Activated effector memory CD4-positive, alpha-beta T cell treated with Interleukin-2 at 50 U/mL for 16 hours (primary cell): ENCODE measurements at places on chromosomes 1 and 21.

DNA sequence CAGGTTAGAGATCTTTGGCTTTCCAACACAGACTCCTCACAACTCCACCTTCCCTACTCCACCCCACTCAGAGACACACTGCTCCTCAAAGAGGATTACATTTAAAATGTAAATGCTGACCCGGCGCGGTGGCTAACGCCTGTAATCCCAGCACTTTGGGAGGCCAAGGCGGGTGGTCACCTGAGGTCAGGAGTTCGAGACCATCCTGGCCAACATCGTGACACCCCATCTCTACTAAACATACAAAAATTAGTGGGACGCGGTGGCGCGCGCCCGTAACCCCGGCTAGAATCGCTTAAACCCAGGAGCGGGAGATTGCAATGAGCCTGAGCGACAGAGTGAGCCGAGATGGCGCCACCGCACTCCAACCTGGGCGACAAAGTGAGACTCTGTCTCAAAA lies 1.8 kb upstream of the ANP32E start:
- no peak for DNase-seq

- no peak for DNase-seq
Observed at GRCh38 chr21:35217504-35218060, 168.5 kb upstream of the RUNX1 start.

DNA sequence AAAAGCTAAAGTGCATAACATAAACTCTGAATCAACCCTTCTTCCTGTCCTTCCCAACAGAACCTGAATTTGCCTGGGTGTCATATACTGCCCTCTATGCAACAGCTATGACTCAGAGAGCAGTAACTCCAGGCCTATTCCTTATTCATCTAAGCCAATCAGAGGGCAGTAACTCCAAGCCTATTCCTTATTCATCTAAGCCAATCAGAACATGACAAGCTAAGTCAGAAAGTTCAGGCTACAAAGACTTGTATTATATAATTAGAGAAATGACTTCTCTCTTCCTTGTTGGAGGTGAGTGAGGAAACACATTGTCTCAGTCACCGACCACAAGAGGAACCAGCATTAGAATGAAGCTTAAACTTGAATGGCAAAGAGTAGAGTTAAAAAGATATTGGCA lies 26.2 kb upstream of the TADA1 start:
- DNase-seq, result no peak

DNA sequence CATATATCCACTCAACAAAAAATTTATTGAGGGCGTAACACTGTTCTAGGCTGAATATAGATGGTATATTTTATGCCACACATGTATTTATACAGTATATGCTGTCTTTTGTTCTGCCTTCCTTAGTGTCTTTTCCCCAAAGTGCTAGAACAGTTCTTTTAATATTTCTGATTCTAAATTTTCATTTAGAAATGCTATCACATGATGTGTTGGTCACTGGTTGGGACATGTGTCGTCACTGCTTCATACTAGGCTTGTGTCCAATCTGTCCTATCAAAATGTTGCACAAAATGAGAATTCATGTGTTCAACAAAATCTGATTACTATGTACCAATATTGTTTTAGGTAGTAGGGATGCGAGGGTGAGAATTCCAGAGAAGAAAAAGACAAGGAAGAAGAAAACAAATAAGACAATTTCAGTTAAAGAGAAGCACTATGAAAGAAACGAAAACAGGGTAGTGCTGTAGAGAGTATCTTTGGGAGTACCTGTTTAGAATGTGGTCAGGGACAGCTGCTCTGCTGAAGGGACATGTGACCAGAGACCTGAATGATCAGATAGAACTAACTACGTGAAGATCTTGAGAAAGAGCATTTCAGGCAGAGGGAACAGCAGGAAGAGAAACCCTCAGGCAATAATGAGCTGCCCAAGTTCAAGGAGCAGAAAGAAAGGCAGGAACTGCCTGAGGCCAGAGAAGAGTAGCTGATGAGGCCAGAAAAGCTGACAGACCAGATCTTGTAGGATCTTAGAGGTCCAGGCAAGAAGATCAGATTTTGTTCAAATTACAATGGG lies 1.3 kb downstream of the KMO start:
- no peak for DNase-seq

GRCh38 chr1:10696977-10697376 lies 99.5 kb downstream of the CASZ1 start:
- no peak for DNase-seq

DNA sequence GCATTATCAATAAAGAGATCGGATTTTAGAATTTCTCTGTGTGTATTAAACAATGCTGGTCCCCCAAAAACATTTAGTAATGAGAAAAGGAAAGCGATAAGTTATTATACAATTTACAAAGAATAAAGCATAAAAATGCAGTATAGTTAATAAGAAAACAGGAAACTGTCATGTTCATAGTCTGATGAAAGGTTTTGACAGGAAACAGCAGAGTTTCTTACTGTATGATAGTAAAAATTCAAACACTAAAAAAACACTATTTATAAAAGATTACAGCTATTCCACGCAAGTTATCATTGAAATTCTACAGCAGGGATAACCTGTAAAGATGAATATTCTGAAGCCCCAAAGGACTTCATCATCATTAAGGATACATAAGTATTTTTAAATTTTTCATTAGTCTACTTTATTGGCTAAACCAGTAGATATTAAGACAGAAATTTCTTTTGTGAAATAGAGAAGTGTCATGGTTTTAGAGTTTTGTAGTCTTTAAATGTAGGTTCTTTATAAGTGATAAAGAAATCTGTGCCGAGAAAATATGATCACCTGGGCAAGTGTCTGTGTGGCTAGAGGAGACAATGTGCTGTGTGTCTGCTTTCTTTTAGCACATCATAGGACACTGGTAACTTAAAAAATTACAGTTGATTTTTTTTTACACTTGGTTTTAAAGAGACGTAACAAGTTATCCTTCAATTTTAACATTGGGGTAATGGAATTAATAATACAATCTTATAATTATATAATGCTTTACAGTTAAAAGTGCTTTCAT lies 49.7 kb upstream of the GFI1 start:
- no peak for DNase-seq

DNA sequence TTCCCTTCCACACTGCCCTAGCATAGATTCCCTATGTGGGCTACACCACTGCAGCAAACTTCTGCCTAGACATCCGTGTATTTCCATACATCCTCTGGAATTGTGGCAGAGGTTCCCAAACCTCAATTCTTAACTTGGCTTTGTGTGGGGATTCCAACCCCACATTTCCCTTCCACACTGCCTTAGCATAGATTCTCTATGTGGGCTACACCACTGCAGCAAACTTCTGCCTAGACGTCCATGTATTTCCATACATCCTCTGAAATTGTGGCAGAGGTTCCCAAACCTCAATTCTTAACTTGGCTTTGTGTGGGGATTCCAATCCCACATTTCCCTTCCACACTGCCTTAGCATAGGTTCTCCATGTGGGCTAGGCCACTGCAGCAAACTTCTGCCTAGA lies 31.4 kb downstream of the ZNF670 start:
- DNase-seq, result no peak

- DNase-seq, result no peak
Observed at GRCh38 chr1:182841368-182841988, 2.3 kb downstream of the DHX9 start.

DNA sequence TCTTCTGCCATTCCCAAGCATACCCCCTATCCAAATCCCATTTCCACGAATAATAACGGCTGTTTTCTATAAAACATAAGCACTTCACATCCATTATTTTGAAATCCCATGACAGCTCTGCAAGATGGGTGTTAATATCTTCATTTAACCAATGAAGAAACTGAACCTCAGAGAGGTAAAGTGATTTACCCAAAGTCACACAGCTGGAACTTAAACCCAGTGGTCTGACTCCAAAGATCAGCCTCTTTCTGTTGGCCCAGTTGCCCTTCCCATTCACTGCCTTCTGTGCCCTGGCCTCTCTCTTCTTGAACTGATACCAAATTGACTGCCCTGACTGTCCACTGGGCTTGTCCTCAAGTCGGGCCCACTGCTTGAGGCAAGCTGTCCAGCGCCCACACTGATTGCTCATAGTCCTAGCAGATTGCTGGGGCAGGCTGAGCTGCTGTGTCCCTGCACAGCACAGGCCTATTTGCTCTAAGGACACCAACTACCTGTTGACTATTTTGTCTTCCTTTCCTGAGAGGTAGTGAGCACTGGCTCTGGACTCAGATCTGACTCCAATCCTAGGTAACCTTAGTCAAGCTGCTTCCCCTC lies 19.3 kb downstream of the TAL1 start:
- DNase-seq, result no peak

DNA sequence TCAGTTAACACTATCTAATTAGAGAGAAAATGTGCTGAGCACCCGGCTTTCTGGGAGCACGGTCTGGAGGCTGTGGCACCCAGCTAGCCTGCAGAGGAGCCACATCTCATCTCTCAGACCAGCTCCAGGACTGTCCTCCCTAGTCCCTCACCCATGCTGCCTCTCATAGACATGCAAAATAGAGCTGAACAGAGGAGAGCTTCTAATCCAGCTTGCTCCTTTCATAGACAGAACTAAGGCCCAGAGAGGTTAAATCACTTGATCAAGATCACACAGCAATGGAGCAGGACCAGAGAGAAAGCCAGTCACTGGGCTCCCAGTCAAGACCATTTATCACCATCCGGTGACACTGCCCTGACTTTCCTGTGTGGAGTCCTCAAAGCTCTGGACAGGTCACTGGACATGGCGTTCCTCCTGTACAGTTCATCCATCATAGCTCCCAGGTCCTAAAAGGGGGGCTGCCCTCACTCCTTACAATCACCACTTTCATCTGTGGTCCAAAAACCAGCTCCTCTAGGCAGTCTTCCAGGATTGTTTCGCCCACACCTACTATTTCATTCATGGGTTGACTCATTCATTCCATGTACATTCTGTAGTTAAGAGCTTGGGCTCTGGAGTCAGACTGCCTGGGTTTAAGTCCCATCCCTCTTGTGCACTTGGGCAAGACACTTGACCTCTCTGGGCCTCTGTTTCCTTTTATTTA lies 8.8 kb upstream of the CAMK2N1 start:
- DNase-seq, result no peak

- no peak for DNase-seq
Observed at GRCh38 chr1:13577846-13578245, 5.8 kb upstream of the PDPN start.

GRCh38 chr1:110196917-110197765 lies 13.0 kb upstream of the KCNC4 start:
- no peak for DNase-seq

GRCh38 chr1:27071049-27071416 lies 58.4 kb upstream of the TENT5B start:
- DNase-seq, result no peak

GRCh38 chr21:35303085-35303484 lies 254.0 kb upstream of the RUNX1 start:
- DNase-seq, result no peak

- peak; percentile 35 for DNase-seq
Observed at GRCh38 chr1:224182057-224182865, 779 bp upstream of the DEGS1 start.

- no peak for DNase-seq
Observed at GRCh38 chr1:165344736-165345135, 11.8 kb downstream of the LMX1A start.
